ENCODE measurements at places on chromosomes 13 and 19.

- DNase-seq = no peak
These were observed 244.2 kb upstream of the SOX21 start for GRCh38 chr13:94956417-94957110.

DNA sequence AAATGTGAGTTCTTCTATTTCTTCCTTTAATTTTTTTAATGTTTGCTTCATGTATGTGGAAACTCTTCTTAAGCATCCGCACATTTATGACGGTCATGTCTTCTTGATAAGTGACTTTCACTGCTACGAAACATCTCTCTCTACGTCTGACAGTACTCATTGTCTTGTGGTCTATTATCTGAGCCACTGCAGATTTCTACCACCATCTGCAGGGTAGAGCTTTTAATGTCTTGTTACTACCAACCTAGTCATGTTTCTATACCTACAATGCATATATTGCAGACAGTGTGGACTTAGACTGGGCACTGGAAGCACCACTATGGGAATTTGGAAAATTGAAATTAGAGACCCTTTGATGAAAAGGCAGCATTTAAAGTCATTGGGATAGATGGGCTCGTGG lies 75.4 kb upstream of the ARHGEF7 start:
- no peak for DNase-seq

GRCh38 chr19:4955274-4955673 lies 13.6 kb upstream of the KDM4B start:
- DNase-seq = no peak

DNA sequence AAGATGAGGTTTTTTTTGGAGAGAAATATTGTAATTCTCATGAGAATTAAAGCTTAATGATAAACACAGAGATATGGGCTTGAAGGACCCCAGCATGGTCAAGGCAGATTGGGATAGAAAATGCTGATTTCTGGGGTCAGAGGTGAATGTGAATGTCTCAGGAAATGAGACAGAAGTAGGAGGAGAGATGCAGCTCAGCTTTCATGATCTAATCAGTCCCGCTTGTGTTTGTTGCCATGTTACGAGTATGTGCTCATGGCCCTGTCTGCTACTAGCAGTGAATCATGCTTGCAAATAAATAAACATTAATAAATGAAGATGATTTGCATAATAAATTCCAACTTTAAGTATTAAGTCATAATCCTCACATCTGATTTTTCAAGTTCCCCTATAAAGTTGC lies 23.0 kb upstream of the NDFIP2 start:
- no peak for DNase-seq

- DNase-seq = no peak
These were observed 470.8 kb downstream of the PCDH20 start for GRCh38 chr13:60944863-60945262.

- DNase-seq = no peak
These were observed 549 bp downstream of the TIMM50 start for GRCh38 chr19:39481229-39481545.

GRCh38 chr19:13054626-13055212 lies 47.9 kb downstream of the LYL1 start:
- DNase-seq = no peak

- no peak for DNase-seq
These were observed 2.5 kb downstream of the BSG start for GRCh38 chr19:574658-575526.

GRCh38 chr13:95361686-95362085 lies 60.4 kb upstream of the ABCC4 start:
- no peak for DNase-seq

DNA sequence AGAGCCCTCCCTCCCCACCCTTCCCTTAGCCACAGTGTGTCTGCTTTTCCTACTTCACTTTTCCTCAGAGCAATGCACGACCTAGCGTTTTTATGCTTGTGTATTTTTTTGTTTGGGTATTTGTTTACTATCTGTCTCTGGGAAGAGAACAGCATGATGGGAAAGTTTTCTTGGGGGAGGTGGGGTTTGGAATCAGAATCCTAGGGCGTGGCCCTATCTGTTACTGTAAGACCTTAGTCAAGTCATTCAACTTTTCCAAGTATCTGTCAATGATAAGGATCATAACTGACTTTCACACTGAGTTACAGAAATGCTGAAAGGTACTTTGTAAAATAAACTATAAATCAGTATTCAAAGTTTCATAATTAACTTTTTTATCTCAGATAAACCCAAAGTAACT lies 146.3 kb upstream of the WASF3 start:
- DNase-seq = no peak

GRCh38 chr13:48199404-48199946 lies 33.5 kb upstream of the ITM2B start:
- no peak for DNase-seq

GRCh38 chr19:33514885-33515551 lies 6.6 kb downstream of the PEPD start:
- no peak for DNase-seq

GRCh38 chr19:50280983-50281382 lies 48.2 kb downstream of the KCNC3 start:
- DNase-seq = no peak

- no peak for DNase-seq
These were observed 34.3 kb upstream of the IL17D start for GRCh38 chr13:20669162-20669561.

DNA sequence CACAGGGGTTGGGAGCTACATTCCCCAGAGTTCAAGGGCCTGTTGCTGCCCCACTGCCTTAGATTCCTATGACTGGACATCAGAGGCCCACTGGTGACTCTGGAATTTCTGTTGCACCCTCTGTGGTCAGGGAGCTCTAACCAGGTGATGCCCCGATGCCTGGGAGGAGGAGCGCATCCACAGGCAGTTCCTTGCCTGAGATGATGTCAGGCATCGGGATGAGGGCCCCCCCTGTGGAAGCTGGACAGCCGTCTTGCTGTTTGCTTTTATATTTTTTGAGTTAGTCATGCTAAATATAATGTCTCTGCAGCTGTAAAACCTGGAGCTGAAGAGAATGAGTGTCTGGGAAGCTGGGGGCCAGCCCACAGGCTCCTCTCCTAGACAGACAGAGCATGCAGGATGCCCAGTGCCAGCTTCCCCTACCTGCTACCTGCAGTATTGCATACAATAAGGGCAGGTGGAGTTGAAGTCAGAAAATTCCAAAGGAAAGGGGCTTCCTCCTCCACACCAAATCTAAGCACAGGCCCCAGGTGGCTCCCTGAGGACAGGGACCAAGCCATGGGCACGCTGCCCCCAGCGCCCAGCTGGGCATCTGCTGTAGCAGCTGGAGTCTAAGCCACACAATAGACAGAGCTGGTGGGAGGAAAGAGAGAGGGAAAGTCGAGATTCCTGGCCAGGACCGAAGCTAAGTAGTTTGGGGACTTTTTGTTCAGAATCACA lies 16.2 kb downstream of the COL4A2 start:
- no peak for DNase-seq

GRCh38 chr19:6988257-6988656 lies 33.0 kb downstream of the MBD3L2B start:
- DNase-seq = no peak

GRCh38 chr13:24678151-24678550 lies 2.1 kb upstream of the ATP12A start:
- DNase-seq = no peak

DNA sequence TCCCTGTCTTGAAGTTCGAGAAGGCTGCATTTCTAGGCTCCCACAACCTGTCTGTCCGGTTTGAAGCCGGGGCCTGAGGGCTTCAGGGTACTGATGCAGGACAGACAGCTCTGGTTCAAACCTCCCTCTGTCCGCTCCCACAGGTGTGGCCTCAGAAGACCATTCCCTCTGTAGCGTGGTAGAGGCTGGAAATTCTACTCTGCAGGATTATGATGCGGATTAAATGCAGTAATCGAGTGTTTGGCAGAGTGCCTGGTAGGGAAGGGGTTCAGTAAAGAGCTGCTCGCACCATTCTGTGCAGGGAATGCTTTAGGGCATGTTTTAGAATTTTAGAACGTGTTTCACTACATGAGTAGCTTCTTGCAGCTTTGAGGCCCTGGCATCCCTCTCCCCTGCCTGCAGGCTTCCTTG lies 30.5 kb downstream of the PPP1R37 start:
- no peak for DNase-seq

GRCh38 chr19:21593008-21593481 lies 87.6 kb downstream of the ZNF429 start:
- no peak for DNase-seq

- no peak for DNase-seq
These were observed 14.6 kb upstream of the NCCRP1 start for GRCh38 chr19:39182174-39182505.

DNA sequence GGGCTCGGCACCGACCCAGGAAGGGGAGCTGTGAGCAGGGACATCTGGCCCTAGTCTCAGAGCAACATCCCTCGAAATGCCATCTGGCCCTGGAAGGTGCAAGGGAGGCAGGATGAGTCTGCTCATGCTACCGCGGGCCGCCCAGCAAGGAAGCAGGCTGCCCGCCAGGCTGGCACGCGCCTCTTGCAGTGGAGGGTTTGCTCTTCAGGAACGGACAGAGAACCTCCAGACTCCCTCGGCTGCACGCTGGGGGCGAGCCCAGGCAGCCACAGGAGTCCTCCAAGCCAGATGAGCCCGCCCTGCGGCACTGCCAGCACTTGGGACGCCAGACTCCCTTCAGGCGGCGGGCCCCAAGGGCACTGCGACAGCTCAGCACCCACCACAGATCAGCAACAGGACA lies 10.1 kb upstream of the ATP8B3 start:
- no peak for DNase-seq

GRCh38 chr13:74129500-74130191 lies 4.6 kb downstream of the KLF12 start:
- DNase-seq = no peak

DNA sequence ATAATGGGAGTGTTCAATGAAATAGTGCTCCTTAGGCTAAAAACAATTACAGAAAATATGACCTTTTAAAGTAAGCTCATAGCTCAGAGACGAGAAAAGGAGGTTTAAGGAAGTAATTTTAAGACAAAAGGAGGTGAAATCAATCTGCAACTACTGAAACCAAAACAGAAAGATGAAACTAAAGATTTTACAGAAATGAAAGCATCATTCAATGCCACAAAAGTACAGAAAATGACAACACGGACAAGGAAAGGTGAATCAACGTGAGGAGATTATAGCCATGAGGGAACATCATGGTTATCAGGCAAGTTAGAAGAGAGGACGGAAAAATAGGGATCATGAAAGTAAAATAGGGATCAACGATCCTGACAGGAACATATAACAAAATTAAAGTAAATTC lies 745.2 kb downstream of the PCDH17 start:
- no peak for DNase-seq

- DNase-seq = no peak
These were observed 155.0 kb downstream of the POSTN start for GRCh38 chr13:37443538-37443937.

DNA sequence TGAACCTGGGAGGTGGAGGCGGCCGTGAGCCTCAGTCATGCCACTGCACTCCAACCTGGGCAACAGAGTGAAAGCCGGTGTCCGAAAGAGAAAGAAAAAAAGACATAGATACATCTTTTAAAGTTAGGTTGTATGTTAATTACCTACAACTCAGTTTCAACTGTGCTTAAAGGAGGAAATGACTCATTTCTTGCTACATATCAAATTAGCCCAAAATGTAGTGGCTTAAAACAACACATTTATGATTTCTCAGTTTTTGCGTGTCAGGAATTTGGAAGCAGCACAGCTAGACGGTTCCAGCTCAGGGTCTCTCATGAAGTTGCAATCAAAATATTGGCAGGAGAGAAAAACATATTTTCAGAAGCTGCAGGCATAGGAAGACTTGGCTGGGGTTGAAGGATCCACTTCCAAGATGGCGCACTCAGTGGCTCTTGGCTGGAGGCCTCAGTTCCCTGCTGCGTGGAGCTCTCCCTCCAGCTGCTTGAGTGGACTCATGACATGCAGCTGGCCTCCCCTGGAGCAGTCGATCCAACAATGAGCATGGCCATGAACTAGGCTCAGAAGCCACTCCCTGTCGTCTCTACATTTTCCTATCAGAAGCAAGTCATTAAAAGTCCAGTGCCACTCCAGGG lies 7.1 kb downstream of the LDLR start:
- DNase-seq = no peak

GRCh38 chr13:50345804-50346203 lies 330.6 kb downstream of the KCNRG start:
- no peak for DNase-seq

DNA sequence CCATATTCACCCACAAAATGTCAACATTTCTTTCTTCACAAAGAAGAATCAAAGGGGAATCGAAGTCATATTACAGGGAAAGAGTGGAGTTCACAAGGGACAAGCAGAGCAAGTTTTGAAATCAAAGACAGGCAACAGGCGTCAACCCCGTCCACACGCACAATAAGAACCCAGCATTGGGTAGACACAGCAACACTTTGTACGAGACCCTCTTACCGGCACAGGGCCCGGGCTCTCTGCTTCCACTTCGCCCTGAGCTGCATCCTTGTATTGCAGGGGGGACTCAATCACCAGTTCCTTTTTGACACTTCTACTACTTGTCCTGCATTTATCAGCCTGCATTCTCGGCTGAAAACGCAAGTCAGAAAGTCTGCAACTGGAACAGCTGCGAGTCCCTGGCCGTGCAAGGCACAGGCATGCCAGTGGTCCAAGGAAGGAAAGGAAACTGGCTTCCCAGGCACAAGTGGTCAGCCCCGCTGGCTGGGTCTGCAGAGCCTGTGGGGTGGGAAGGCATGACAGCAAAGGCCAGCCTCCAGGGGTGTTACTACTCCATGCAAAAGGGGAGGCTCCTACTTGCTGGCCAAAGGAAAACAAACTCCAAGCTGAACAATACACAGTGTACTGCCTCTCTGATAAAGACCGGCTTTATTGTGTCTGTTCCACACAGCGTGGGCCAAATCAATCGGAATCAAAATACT lies at the start of gene DOCK9:
TSS of gene DOCK9 (minus strand) at position 497 of the 698 bp plus-strand sequence. CDS start at position 342, 155 bp downstream.
- DNase-seq = no peak

GRCh38 chr13:48165727-48166126 lies 67.3 kb upstream of the ITM2B start:
- no peak for DNase-seq

GRCh38 chr13:98158172-98158899 lies 15.4 kb downstream of the FARP1 start:
- no peak for DNase-seq

GRCh38 chr13:106232681-106233080 lies 302.8 kb downstream of the EFNB2 start:
- no peak for DNase-seq

- no peak for DNase-seq
These were observed 394.2 kb downstream of the FGF9 start for GRCh38 chr13:22064854-22065620.

- DNase-seq = no peak
These were observed 24.8 kb downstream of the C2CD4C start for GRCh38 chr19:383922-384798.

GRCh38 chr13:111657013-111657412 lies 336.6 kb downstream of the TEX29 start:
- no peak for DNase-seq

Data from cortex of kidney (tissue), 1 donor.